T-helper 2 cell treated with Interferon-gamma antibody and Interleukin-4, amounts not matched to agents 5 μg/mL and 100 μg/mL, for 36 hours (primary cell): ENCODE measurements at places on chromosomes 5 and 9.
A peak's percentile ranks its signal among the peaks of the same experiment; 100 is the strongest.

GRCh38 chr9:125960626-125961025, 213.5 kb downstream of the PBX3 start:
- H3K27me3 ChIP-seq: no peaks in the 10 kb centered on the region
- peaks cover 2% of the 10 kb centered on the region for H3K36me3 ChIP-seq
- no peak overlapping the region for H3K4me3 ChIP-seq
- H3K4me1 ChIP-seq: no peaks in the 10 kb centered on the region
- DNase-seq: no peak

- H3K4me3 ChIP-seq: peak overlapping the region; percentile 95
- peak overlapping the region; percentile 49 for H3K27ac ChIP-seq
- H3K4me1 ChIP-seq: peaks cover 38% of the 10 kb centered on the region
- H3K27me3 ChIP-seq: no peaks in the 10 kb centered on the region
These were observed 983 bp downstream of the RCL1 start for GRCh38 chr9:4793459-4794395.

DNA sequence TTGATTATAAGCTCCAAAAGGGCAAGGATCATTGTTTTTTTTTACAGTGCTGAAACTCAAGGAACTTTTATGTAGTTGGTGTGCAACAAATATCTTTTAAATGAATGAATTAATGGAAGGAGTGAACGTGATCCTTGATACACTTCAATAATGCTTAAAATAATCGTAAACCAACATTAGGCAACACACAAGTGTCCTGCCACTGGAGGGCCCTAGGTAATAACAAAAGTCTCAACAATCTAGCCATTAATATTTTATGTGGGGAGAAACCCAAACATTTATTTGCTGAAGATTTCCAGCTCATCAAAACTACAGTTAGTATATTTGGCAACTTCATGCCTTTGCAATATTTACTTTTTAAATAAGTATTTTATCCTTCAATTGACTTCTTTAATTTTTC, 309.0 kb upstream of the FBXL7 start:
- no peaks in the 10 kb centered on the region for H3K4me1 ChIP-seq
- no peak overlapping the region for H3K27ac ChIP-seq
- H3K4me3 ChIP-seq: no peak overlapping the region
- DNase-seq: no peak

DNA sequence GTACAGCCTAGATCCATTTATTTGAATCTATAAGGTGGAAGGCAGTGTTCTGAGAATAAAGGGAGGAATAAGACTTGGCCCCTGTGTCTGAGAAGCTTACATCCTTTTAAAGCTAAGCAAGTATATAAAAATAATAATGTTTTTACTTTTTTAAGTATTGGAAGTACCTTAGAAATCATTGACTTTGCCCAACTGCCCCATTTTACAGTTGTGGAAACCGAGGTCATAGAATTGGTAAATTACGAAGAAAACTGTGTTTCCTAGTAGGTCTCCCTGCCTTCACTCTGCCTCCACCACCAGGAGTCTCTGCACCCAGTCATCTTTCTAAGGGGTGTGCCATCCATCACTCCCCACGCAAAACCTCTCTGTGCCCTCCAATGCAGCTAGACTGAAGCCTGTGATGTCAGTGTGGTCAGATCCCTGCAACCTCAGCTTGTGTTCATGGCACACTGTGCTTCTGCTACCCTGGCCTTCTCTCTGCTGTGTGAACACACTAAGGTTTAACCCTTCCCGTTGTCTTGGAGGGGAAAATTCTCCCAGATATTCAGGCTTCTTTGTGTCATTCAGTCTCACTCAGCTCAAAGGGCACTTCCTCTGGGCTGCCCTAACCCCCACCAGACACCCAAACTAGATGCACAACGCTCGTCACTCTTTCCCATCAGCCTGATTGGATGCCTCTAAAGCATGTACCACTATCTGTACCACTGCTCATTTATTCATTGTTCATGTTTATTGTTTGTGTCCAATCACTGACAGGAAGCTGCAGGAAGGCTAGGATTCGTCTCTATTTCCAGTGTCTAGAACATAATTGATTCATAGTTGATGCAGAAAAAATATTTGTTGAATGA, 18.2 kb downstream of the ADRB2 start:
- H3K27ac ChIP-seq: no peak overlapping the region
- no peak for DNase-seq
- peaks cover 20% of the 10 kb centered on the region for H3K4me1 ChIP-seq
- no peak overlapping the region for H3K4me3 ChIP-seq
- H3K27me3 ChIP-seq: peaks cover 13% of the 10 kb centered on the region

- DNase-seq: no peak
- no peaks in the 10 kb centered on the region for H3K36me3 ChIP-seq
- H3K4me1 ChIP-seq: no peaks in the 10 kb centered on the region
- no peak overlapping the region for H3K27ac ChIP-seq
- H3K4me3 ChIP-seq: no peak overlapping the region
- H3K27me3 ChIP-seq: peaks cover 7% of the 10 kb centered on the region
These were observed 35.3 kb upstream of the SMARCA2 start for GRCh38 chr9:1979741-1980367.

DNA sequence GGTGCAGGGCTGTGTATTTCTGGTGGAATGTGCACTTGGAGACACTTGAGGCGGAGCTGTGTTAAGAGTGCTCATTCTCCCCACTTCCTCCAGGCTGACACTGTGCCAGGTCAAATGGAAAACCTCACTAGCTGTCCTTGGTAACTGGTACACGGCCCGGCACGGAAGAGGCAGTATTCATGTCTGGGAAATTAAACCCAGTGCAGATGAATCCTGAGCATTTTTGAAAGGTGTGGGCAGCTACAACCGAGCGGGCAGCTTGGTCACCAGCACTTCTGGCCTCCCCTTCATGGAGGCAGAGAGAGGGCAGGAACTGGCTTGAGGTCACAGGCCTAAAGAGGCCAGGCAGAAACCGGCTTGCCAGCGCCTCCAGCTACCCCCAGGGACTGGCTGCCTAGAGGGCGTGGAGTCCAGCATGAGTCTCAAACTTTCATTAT, 1.6 kb downstream of the CLPTM1L start:
- peaks cover 33% of the 10 kb centered on the region for H3K36me3 ChIP-seq
- peaks cover 18% of the 10 kb centered on the region for H3K4me1 ChIP-seq
- H3K4me3 ChIP-seq: peak overlapping the region; percentile 86
- DNase-seq: no peak
- no peaks in the 10 kb centered on the region for H3K27me3 ChIP-seq

GRCh38 chr5:166436872-166437271, 1854.6 kb upstream of the WWC1 start:
- H3K4me3 ChIP-seq: no peak overlapping the region
- H3K36me3 ChIP-seq: no peaks in the 10 kb centered on the region
- H3K27ac ChIP-seq: no peak overlapping the region

- H3K27ac ChIP-seq: no peak overlapping the region
- no peak overlapping the region for H3K4me3 ChIP-seq
- no peaks in the 10 kb centered on the region for H3K36me3 ChIP-seq
These were observed 27.9 kb upstream of the BASP1 start for GRCh38 chr5:17189381-17190036.

DNA sequence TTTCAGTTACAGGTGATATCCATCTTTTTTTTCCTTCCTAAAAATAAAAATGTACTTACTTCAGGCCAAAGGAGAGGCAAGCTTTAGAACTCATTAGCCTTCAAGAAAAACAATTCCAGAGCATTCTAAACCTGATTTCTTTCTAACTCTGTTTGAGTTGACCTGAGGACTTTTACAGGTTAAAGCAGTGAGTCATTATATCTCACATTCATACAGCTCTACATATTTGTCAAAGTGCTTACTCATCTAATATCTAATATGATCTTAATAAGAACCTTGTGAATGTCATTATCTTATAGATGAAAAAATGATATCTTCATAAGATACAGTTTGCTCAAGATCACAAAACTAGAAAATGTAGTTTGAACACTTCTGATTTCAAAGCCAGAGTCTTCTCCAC, 149.2 kb upstream of the CDKN2B start:
- H3K4me3 ChIP-seq: no peak overlapping the region
- H3K27me3 ChIP-seq: peaks cover 34% of the 10 kb centered on the region
- H3K27ac ChIP-seq: no peak overlapping the region
- H3K4me1 ChIP-seq: no peaks in the 10 kb centered on the region
- DNase-seq: no peak
